ENCODE measurements at places on chromosomes 1 and 21.
A peak's percentile ranks its signal among the peaks of the same experiment; 100 is the strongest.

- no peak for DNase-seq
These were observed 119.9 kb upstream of the DNAH14 start for GRCh38 chr1:224809613-224810012.

DNA sequence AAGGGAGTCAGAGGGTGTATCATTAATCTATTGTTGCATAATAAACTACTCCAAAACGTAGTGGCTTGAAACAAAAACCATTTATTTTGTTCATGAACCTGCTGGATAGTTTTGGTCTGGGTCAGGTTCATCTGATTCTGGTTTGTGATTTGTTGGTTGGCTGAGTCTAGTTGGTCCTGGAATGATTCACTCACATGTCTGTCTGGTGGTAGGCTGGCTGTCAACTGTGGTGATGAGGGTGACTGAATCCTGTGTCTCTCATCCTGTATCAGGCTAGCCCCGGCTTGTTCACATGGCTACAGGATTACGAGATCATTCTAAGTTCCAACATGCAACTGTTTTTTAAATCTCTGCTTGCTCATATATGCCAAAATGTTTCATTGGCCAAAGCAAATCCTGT is 22.5 kb upstream of the SIKE1 start:
- DNase-seq, result no peak

- DNase-seq, result peak; percentile 19
These were observed 48.5 kb upstream of the PBX1 start for GRCh38 chr1:164510435-164510834.

GRCh38 chr21:38533887-38534286 is 35.6 kb upstream of the ERG start:
- DNase-seq, result no peak

DNA sequence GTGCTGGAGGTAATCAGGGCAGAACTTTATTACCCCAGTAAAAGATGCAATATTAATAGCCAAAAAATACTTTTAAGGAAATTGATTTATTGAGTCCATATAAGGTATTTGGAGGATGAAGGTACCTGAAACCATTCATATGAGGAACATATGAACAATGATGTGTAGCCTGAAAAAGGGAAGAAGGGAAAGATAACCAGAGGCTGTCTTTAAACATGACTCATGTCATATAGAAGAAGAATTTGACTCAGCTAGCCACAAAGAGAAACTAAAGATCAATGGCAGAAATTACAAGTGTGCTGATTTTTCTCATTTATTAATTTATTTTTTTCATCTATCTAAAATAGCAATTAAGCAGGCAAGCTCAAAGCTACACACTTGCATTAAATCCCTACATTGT is 136.2 kb upstream of the DUSP10 start:
- DNase-seq, result no peak

GRCh38 chr21:45983981-45984551 is 2.5 kb downstream of the COL6A1 start:
- DNase-seq, result no peak

- no peak for DNase-seq
These were observed 126.2 kb upstream of the COL6A1 start for GRCh38 chr21:45855248-45855811.

GRCh38 chr1:216665856-216666255 is 57.4 kb downstream of the ESRRG start:
- DNase-seq, result no peak

DNA sequence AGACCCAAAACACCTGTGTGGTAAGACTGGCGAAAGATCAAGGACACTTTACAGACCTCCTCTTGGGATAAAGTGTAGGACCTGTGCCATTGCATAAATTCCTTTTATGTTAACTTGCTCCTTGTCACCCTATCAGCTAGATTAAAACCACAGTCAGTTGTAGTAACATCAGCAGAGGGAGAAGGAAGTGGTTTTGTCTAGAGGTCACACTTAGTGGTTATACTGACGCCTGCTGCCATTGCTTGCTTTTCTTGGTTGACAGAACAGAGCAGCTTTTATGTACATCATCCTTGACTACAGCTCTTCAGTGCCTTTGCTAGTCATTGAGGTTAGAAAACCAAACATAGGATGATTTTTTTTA is 101.4 kb downstream of the PBX1 start:
- DNase-seq, result no peak

DNA sequence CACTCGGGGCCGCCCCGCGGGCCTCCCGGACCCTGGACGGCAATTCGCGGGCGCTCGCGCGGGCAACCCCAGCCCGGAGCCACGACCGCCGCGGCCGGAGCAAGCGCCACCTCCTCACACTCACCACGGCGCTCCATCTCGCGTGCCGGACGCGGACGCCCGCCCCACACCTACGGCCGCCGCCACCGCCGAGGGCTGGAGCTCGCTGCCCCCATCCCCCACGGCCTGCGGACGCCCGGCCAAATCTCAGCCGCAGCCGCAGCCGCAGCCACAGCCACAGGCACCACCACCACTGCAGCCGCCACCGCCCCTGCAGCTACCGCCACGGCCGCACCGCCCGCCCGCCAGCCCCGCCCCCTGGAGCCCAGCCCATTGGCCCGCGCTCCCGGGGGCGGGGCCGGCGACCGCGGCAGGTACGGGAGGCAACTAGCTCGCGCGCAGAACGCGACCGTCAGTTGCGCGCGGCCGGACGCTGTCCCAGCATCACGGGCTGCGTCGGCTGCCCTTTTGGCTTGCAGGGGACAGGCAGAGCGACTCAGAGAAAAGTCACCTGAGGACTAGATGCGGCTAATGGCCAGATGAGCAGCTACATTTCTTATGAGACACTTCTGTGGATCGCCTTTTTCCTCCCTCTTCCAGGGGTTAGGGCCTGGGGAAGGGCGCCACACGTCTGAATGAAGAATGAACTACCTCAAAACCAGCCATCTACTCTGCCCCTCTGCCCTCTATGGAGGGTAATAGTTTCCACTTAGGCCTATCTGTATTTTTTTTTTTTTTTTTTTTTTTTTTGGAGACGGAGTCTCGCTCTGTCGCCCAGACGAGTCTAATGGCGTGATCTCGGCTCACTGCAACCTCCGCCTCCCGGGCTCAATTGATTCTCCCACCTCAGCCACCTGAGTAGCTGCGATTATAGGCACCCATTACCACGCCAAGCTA is at the start of gene ARHGAP29:
Gene ARHGAP29, minus strand, starts transcription at position 294 of the 936 bp plus-strand sequence. CDS start 5,973 bp downstream, outside the sequence.
- peak; percentile 68 for DNase-seq

DNA sequence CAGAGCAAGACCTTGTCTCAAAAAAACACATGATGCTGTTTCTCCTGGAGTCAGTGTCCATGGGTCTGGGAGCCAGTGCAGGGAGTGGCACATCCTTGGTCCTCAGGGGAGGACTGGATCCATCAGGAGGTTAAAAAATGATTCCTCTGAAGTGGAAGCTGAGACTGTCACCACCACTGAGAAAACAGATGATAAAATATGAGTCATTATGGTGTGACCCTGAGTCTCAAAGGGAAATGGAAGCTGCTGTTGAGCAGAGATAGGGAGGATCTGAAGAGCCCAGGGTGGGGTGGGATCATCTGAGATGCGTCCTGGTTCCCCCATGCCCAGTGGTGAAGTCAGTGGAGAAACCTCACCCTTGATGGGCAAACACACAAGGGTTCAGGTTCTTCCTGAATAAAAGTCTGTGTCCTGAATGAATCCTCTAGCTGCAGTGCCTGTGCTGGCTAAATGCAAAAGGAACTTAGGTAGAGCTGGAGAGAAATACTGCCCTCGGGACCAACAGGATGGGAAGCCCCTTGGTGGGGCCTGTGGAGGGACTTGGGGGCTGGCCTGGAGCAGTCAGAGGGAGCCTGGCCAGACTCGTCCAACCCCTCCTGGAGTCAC is 61.6 kb upstream of the TENT5B start:
- no peak for DNase-seq

DNA sequence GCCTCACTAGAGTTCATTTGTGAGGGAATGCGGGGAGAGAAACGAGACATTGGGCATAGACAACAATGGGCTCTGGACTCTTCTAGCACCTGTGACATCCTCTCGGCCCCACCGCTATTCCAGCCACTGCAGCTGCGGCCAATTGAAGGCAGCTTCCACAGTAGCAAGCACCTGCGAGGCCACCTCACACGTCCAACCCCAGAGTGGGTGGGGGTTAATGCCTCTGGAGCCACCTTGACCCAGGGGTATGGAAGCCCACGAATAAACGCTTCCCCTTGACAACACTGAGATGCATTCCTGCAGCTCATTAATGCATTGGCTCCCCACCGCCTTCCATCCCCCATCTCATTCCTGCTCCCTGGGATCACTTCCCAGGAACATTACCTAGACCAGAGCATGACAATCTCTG is 104.4 kb downstream of the GLIS1 start:
- no peak for DNase-seq

DNA sequence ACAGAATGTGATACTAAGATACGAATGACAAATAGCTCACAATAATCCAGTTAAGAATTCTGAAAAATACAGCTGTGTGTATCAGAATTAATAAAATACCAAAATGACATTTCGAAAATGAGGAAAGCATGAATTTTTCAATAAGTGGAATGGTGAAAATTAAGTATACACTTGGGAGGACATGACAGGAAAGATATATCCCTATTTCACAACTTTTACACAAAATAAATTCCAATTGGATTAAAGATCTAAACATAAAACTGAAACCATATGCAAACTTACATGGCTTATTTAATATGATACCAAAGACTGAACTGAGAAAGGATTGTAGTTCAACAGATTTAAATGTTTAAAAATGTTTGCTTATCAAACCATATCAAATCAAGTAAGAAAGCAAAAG is 510.4 kb upstream of the ADAMTS5 start:
- no peak for DNase-seq

DNA sequence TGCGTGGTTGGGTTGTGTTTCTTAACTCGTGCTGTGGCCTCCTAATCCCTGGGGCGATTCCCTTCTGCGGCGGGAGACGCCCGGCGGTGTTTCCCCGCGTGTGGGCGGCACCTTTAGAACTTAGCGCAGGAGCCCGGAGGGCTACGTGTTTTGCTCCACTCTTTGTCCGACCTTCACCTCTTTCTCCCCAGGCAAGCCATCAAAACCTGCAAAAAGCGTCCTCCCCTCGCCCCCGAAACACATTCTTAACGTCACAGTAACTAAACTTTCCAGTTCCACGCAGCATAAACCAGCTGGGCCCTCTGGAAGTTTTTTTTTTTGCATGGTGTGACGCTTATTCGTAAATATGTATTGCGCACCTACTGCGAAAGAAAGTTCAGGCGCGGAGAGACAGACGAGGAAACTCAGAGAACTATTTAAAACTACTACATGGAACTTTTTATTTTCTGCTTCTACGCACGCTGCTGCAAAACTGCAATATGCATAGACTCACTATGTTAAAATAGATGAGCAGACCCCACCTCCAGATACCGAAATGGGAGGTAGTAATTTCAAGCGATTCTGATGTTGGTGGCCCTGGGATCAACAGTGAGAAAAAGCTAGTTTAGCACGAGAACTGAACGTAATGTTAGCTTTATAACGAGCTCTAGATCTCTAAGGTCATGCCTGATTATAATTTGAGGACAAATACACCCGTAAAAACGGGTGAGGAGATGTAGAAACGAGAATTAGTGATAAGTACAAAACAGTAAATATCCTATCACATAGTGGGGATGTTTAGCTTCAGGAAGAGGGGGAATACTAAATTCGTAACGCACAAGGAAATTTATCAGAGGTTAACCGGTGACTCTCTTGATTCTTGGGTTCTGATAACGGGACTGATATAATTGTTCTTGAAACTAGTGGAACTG is 920 bp downstream of the MTR start:
- peak; percentile 83 for DNase-seq

GRCh38 chr1:194076646-194077045 is 890.2 kb upstream of the B3GALT2 start:
- DNase-seq, result no peak

DNA sequence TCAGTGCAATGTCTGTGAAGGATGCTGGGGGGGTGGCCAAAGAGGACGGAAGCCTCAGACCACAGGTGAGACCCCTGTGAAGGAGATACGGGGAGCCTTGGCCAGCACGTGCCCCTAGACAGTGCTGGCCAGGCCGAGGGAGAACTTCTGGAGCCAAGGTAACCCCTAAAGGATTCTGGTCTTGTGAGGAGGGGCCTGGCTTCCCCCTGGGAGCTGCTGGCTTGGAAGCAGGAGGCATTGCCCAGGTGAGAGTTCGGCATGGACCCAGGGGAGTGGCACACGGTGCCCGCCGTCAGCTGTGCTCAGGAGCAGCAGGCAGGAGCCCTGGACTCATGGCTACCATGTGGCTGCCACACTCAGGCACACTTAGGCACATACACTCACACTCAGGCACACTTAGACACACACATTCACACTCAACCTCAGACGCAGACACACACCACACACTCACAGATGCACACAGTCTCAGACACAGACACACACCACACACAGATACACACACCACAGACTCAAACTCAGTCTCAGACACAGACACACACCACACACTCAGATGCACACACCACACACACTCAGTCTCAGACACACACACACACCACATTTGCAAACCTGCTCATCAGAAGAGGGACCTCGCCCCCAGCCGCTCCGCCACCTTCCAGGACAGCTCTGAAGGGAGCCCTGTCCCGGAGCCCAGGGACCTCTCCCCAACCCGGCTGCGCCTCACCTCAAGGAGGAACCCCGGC is 1.1 kb upstream of the COL6A2 start:
- no peak for DNase-seq

Data from erythroblast (primary cell).